ENCODE measurements at places on chromosomes 11 and 22.

DNA sequence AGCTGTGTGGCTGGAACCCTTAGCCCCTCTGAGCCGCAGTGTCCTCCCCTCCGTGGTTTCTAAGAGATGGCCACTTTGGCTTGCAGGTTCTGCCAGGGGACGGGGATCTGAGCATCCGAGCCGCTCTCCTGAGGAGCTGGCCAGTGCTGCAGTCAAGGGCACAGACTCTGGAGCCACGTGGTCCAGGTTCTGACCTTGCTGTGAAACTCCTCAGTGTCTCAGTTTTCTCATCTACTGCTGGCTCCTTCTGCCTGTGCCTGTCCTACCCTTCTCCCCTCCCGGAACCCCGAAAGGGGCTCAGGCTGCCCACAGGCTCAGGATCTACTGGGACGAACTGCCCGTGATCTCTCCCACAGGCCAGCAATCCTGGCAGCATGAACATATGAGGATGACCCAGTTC, 65.4 kb upstream of the TTLL12 start:
- no peak for DNase-seq

GRCh38 chr11:75851203-75851602, 36.2 kb downstream of the UVRAG start:
- DNase-seq = no peak

GRCh38 chr22:49948958-49949913, 11.3 kb upstream of the PIM3 start:
- no peak for DNase-seq

DNA sequence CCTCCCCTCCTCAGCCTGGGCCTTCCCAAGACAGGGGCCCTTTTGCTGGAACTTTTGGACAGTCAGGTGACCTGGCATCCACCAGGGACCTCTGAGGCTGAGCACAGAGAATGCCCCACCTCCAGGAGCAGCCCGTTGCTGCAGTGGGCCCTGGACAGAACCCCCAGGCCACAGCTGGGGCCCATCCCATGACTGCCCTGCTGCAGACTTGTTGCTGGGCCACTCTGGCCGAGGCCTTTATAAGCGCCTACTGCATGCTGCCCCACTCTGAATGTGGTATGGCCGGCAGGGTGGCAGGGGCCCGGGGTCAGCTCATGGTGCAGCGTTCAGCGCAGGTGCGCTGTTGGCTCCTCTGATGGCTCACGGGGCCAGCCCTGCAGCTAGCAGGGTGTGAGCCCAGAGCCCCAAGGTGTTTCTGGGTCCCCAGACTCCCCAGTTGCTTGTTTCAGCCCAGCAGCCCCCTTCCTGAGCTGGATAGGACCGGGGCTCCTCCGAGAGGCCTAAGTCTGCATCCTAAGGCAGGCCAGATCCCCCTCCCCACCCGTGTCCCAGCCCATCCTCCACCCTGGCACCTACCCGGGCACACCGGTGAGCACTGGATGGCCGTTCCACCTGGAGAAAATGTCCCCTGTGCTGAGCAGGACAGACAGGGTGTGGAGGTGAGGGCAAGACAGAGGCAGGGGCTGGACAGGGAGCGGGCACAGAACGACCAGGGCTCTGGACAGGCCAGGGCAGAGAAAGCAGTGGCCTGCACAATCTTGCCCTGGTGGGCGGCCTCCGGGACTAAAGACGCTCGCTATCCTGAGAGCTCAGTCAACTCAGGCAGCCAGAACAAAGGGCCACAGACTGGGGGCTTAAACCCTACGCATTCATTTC, 28.1 kb upstream of the TH start:
- no peak for DNase-seq

- peak; percentile 73 for DNase-seq
These were observed 469 bp upstream of the OSBP2 start for GRCh38 chr22:30694171-30694639.

DNA sequence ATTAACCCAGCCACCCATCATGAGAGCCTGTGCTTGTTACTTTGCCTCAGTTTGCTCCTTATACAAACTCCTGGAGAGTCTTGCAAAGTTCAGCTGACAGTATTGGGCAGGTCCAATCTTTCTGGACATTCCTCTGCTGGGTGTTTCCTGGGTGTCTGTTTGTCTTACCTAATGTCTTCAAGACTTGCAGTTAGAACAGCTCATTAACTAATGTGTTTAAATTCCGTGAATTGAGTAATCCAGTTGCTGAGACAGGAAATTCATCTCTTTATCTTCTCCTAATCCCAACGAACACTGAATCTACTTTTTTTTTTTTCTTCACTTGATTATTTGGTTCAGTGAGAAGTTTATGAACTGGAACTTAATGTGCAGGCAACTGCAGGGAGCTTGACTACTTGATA, 20.6 kb downstream of the BCO2 start:
- DNase-seq = no peak

- DNase-seq = no peak
These were observed 58.5 kb downstream of the TNRC6B start for GRCh38 chr22:40236131-40236665.

DNA sequence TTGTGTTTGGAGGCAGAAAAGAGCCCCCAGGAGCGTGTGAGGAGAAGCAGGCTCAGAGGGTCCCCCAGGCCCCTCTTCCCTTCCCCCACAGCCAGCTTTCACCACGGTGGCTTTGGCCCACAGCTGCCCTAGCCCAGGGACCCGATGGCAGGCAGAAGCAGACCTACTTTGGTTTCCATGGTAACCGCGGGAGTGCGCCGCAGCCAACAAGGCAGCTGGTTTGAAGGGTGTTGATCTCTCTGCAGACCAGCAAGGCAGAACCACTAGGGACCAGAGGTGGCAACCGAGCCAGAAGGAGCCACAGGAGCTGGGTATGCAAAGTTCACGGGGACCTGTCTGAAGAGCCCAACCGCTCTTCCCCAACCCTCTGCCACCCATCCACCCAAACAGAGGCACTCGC, 69.4 kb downstream of the BUD13 start:
- DNase-seq = no peak

GRCh38 chr22:48974443-48975315, 853.0 kb downstream of the BRD1 start:
- DNase-seq = no peak

- DNase-seq = no peak
These were observed 114.9 kb upstream of the ALX4 start for GRCh38 chr11:44424841-44425240.

GRCh38 chr22:44719586-44720368, 17.8 kb downstream of the PRR5 start:
- no peak for DNase-seq

DNA sequence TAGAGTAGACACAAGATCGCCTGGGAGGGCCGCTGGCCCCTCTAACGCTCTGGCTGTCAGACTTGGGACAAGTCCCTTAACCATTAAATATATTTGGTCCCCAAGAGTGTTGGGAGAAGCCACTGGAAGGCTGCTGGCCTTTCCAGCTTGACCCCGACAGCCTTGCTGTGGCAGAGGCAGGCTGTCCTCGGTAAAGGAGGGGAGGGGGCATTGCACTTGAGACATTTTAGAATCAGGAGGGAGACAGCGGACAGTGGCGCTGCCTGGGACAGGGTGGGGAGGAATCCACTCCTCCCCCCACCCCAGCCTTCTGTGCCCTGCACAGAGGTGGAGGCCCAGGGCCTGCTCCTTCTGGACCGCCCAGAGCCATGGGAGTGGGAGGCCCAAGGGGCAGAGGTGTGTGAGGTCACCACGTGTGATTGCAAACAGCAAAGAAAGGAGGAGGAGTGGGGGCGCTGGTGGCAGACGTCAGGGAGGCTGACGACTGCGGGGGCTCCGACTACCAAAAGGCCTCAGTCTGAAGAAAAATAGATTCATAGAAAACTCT, 28.9 kb downstream of the APOL1 start:
- DNase-seq = no peak

- DNase-seq = no peak
These were observed 798 bp upstream of the OOSP3 start for GRCh38 chr11:59877784-59878183.

- DNase-seq = no peak
These were observed 682 bp downstream of the PGAP2 start for GRCh38 chr11:3808861-3809623.

DNA sequence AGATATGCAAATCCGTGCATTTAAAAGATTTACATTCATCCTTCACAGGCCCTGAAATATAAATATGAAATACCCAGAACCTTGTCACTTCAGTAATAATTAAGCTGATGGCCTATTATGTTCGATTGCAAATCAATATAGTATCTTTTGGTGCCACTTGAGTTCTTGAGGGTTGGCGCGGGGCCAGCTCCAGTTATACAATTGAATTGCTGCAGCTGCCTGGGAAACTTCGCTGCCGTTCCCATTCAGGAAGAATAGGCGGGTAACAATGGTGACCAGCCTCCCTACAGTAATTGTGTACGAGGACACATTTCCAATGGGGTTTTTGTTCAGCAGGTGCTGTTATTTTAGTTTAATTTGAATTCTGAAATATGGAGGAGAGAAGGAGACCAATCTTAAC, 451.2 kb downstream of the INSC start:
- no peak for DNase-seq

DNA sequence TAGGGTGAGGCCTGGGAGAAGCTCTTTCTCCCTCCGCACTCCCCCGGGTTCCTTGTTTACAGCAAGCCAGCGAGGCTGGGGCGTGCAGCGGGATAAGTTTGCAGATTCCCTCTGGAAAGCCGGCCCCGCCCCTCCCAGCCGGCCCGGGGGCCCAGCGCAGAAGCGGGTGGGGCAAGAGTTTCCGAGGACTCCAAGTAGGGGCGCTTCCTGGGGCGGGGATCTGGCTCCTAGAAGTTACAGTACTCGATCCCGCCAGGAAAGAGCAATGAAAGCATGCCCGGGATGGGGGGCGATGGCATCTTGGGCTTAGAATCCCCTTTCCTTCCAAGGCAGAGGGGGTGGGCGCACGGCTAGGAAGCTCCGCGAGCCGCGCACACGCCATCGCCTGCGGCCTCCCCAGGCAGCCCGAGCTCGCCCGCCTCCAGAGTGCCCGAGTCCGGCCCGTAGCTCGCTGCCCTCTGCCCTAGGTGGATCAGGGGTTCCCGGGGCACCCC, 385 bp downstream of the TST start:
- DNase-seq = no peak

GRCh38 chr11:71433648-71434450, 14.3 kb downstream of the DHCR7 start:
- no peak for DNase-seq

DNA sequence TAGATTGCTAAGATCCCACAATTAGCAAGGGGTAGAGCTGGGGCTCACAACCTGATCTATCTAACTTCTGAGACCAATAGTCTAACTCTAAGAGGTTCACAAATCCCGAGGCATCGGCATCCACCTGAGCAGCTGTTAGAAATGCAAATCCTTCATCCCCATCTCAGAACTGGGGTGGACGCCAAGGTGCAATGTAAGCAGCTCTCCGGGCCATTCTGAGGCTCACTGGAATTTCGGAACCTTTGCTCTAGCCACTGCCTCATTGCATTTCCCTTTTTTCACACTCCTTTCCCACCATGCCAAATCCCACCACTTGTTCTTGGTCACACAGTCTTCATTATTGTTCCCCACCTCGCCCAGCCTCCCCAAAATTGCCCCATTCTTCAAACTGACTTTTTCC, 29.8 kb downstream of the MAML2 start:
- no peak for DNase-seq

- DNase-seq = no peak
These were observed 101.6 kb downstream of the CHST1 start for GRCh38 chr11:45563810-45564209.

DNA sequence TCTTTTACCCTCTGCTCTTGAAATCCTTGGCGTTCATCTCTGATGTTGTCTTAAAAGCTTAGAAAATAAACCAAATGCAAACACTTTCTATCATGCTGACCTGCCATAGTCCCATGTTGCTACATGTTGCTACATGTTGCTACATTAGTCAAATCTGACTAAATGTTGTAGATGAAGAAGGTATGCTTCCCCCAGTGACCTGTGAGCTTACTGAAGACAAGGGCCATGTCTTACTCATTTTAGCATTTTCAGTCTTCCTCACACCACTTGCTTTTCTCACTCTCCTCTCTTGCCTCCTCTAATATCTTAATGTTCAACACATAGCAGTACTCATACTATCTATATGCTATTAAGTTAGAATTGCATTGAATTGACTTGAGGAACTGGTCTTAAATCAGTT, 346.4 kb upstream of the MTNR1B start:
- DNase-seq = no peak

DNA sequence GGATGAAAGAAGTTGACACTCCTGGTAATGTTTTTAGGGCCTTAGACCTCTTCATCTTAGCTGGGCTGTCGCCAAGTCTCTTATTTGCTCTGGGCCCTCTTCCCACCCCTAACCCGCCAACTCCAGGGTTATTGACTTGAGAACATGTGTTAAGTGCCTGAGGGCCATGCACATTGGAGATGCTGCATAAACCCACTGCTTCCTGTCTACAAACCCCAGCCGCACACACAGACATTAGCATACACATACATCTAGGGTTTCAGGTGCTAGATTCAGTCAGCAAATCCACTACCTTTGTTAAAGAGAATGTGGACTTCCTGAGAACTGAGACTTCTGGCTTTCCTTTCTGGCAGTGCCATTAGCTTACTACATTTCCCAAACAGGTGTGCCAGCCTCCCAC, 817 bp downstream of the PANX3 start:
- DNase-seq = peak; percentile 9

GRCh38 chr11:27263046-27263445, 100.0 kb downstream of the CCDC34 start:
- no peak for DNase-seq

GRCh38 chr11:130208241-130209127, 48.9 kb downstream of the ST14 start:
- DNase-seq = no peak

DNA sequence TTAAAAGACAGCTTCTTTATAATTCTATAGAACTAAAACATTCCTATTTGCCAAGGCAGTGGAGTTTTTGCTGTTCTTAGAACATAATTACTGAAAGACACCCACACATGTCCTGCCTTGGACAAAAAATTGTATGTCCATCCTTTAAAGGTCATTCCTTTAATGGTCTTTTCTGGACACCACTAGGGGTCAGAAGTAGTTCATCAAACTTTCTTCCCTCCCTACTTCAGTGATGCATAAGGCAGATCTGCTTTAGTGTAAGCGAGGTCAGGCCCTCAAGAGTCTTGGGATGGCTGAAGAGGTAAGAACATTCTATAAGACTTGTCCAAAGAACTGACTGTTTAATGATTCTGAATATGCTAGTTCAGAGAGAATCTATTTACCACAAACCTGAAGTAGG, 4.3 kb upstream of the OR51V1 start:
- DNase-seq = no peak

- DNase-seq = peak; percentile 22
These were observed 309.1 kb downstream of the SWAP70 start for GRCh38 chr11:9972989-9973388.

- DNase-seq = no peak
These were observed 15.5 kb downstream of the RBX1 start for GRCh38 chr22:40966726-40967085.

- no peak for DNase-seq
These were observed 197.4 kb downstream of the ADAMTS15 start for GRCh38 chr11:130645843-130646197.
